ENCODE measurements at places on chromosomes 12 and 14. TPM values are rescaled to one million over a fixed set of nuclear protein-coding genes. Genes with fewer than 3 reads are reported as not detected.

STAC3 gene
- total RNA-seq: 0.84 TPM

ARHGAP5 gene
- total RNA-seq: 52.5 TPM

SLCO1B1 gene
- total RNA-seq: not detected

ITPR2 gene
- 10.1 TPM for total RNA-seq
